Thymus (tissue), 14 donors: ENCODE measurements at places on chromosomes 6 and 20. TPM values are rescaled to one million over a fixed set of nuclear protein-coding genes. Genes with fewer than 3 reads are reported as not detected.
A peak's percentile ranks its signal among the peaks of the same experiment; 100 is the strongest.

The RSPO4 gene
- not detected for total RNA-seq

The DEFB126 gene
- total RNA-seq, result not detected

The CTAGE9 gene
- total RNA-seq, result not detected

The ABCC10 gene
- total RNA-seq, result 8.9 TPM

The TAGAP gene
- 22.3 TPM for total RNA-seq

The GLP1R gene
- total RNA-seq, result under 0.01 TPM

The ASXL1 gene
- total RNA-seq, result 34.8 TPM

The MSH5 gene
- 8.4 TPM for total RNA-seq

The SLC22A3 gene
- total RNA-seq, result 0.28 TPM

- H3K27me3 ChIP-seq, result no peaks in the 10 kb centered on the region
- H3K4me3 ChIP-seq, result no peak overlapping the region
- no peaks in the 10 kb centered on the region for H3K4me1 ChIP-seq
Observed at GRCh38 chr6:44084231-44085014, 42.8 kb downstream of the MRPL14 start.

- no peaks in the 10 kb centered on the region for H3K4me1 ChIP-seq
- no peaks in the 10 kb centered on the region for H3K36me3 ChIP-seq
- DNase-seq, result no peak
- no peak overlapping the region for H3K4me3 ChIP-seq
- no peak overlapping the region for H3K27ac ChIP-seq
- no peaks in the 10 kb centered on the region for H3K27me3 ChIP-seq
Observed at GRCh38 chr6:68082086-68082485, 553.0 kb upstream of the ADGRB3 start.

DNA sequence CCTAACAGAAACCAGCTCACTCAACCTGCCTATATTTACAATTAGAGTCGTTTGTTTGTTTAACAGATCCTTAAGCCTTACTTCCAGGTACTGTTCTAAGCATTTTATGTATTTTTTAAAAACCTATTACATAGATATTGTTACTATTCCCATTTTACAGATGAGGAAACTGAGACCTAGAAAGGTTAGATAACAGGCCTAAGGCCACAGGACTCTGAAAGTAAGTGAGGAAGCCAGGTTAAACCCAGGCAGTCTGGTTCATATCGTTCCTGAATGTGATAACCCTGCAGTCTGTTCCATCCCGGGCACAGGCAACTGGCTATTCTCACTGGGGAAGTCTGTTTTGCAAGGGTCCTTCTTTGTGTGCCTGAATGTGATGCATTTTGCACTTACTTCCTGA, 322.2 kb downstream of the FARS2 start:
- H3K27me3 ChIP-seq, result no peaks in the 10 kb centered on the region
- no peak for DNase-seq
- H3K27ac ChIP-seq, result no peak overlapping the region
- peaks cover 14% of the 10 kb centered on the region for H3K4me1 ChIP-seq
- no peak overlapping the region for H3K4me3 ChIP-seq
- H3K36me3 ChIP-seq, result no peaks in the 10 kb centered on the region

GRCh38 chr6:45727228-45727627, 288.4 kb downstream of the CLIC5 start:
- H3K36me3 ChIP-seq, result no peaks in the 10 kb centered on the region
- H3K27me3 ChIP-seq, result no peaks in the 10 kb centered on the region
- H3K27ac ChIP-seq, result no peak overlapping the region
- no peak for DNase-seq
- H3K4me3 ChIP-seq, result no peak overlapping the region

DNA sequence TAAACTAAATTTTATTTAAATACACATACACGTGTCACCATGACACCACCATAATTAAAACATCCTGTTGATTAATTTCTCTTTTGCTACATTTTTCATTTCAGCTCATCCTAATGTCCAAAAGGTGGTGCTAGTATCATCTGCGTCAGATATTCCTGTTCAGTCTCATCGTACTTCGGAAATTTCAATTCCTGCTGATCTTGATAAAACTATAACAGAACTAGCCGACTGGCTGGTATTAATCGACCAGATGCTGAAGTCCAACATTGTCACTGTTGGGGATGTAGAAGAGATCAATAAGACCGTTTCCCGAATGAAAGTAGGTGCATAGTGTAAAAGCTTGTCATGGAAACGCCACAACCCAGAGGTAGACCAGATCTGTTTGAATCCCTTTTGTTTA, 263.4 kb downstream of the UTRN start:
- H3K4me3 ChIP-seq, result no peak overlapping the region
- peaks cover 3% of the 10 kb centered on the region for H3K36me3 ChIP-seq
- H3K27me3 ChIP-seq, result no peaks in the 10 kb centered on the region
- H3K4me1 ChIP-seq, result no peaks in the 10 kb centered on the region
- no peak for DNase-seq

DNA sequence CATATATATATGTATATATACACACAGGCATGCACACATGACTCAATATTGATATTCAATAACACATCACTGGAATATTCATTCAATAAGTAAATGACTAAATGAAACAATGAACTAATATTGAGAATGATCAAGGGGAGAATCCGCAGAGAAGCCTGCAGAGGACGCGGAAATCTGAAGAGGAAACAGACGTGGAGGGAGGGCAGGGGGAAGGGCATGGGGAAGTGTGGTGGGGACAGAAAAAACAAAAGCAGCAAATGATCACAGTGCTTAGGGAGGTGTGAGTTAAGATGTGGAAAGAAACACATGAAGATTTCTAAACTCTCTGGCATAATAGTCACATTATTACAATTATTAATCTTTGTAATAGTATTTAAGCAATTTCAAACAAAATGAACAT, 14.5 kb downstream of the PERP start:
- H3K4me1 ChIP-seq, result no peaks in the 10 kb centered on the region
- no peak for DNase-seq
- no peaks in the 10 kb centered on the region for H3K27me3 ChIP-seq
- H3K36me3 ChIP-seq, result no peaks in the 10 kb centered on the region

DNA sequence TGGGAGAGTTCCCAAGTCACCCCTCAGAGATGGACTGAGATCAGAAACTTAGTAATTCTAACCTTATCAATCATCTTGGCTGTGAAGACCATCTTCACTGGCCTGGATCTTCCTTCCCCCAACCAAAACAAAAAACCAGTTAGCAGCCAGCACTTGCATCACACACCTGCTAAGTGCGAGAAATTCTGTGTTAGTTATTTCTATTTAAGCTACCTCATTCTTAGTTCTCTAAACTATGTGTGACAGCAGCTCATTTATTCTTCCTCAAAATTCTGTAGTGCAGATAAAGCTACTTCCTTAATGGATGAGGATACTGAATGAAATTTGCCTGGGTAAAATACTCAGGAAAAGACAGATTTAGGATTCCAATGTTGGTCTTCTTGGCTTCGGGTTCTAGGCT, 18.2 kb upstream of the TAGAP start:
- no peaks in the 10 kb centered on the region for H3K36me3 ChIP-seq
- H3K27ac ChIP-seq, result peak overlapping the region; percentile 99
- H3K27me3 ChIP-seq, result no peaks in the 10 kb centered on the region
- no peak overlapping the region for H3K4me3 ChIP-seq
- no peak for DNase-seq
- peaks cover 61% of the 10 kb centered on the region for H3K4me1 ChIP-seq

DNA sequence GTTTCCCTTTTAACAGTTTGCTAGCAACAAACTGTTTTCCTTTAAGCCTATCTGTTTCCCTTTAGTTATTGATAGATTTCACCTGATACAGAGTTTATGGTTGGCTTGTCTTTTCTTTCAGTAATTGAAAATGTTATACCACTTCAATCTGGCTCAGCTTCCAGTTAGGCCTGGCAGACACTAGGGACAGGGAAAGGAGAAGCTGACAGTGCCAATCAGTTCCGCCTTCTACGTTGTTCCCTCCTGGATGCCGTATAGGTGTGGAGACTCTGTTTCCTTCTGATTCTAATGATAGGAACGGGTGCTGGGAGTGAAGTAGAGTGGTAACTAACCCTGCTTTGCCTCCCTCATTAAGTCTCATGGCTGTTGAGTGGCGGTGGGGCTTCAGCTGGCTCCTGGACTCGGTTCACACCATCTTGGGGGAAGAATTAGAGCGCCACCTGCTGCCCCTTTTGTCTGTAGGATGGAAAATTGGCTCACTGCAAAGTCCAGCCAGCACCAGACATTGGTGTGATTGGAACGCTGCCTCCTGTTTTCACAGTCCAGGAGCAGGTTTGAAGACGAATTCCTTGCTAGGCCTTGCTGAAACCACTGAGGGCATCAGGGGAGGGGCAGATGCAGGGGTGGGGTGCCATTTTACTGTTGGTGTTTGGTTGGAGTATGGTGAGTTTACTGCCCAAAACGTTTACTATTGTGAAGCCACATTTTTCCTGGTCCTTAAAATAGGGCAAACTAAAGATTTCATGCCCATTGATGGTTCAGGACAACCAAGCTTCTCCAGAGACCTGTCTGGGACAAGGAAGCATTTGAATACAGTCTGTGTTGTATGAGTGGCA, 1729.5 kb downstream of the GRIK2 start:
- no peaks in the 10 kb centered on the region for H3K36me3 ChIP-seq
- DNase-seq, result peak; percentile 2
- H3K4me3 ChIP-seq, result no peak overlapping the region
- no peaks in the 10 kb centered on the region for H3K4me1 ChIP-seq

DNA sequence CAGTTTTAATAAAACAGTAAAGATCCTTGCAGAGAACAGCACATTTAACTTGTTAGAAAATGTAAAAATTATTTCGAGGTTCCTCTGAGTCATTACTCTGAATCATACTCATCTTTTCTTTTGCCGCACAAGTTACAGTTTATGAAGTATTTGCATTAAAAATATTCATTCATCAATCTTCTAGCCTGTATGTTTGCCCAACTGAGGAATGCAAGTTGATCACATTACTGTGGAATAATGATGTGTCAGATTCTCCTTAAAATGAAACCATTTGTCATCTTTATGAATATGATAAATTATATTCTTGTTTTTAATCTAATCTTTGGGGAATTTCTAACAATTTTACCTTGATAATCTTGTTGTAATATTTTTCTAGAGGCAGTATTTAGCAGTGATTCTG, 340.4 kb upstream of the OPRM1 start:
- no peak overlapping the region for H3K27ac ChIP-seq
- DNase-seq, result no peak
- H3K4me1 ChIP-seq, result no peaks in the 10 kb centered on the region
- no peak overlapping the region for H3K4me3 ChIP-seq
- H3K36me3 ChIP-seq, result no peaks in the 10 kb centered on the region

DNA sequence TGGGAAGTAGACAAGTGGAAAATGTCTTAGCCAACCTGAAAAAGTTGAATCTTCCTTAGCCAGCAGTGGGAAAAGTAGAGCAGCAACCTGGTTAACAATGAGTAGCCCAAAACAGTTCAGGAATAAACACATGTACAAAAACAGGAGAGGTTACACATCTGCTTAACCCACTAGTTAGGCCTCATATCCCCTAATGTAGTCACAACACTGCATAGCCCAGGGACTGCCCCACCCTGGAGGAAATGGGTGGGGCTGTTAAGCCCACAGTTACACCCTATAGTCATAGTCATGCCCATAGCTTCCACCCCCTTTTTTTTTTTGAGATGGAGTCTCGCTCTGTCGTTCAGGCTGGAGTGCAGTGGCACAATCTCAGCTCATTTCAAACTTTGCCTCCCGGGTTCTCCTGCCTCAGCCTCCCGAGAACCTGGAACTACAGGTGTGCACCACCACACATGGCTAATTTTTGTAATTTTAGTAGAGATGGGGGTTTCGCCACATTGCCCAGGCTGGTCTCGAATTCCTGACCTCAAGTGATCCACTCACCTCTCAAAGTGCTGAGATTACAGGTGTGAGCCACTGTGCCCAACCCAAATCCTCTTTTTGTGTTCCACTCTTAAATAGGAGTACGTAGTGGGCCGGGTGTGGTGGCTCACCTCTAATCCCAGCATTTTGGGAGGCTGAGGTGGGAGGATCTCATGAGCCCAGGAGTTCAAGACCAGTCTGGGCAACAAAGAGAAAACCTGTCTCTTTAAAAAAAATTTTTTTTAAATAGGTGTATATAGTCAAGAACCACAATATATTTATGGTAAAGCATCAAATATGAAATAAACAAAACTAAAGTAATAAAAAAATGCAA, 24.5 kb downstream of the ILRUN start:
- H3K27ac ChIP-seq, result peak overlapping the region; percentile 51
- no peak overlapping the region for H3K4me3 ChIP-seq
- H3K27me3 ChIP-seq, result no peaks in the 10 kb centered on the region
- peaks cover 6% of the 10 kb centered on the region for H3K4me1 ChIP-seq

DNA sequence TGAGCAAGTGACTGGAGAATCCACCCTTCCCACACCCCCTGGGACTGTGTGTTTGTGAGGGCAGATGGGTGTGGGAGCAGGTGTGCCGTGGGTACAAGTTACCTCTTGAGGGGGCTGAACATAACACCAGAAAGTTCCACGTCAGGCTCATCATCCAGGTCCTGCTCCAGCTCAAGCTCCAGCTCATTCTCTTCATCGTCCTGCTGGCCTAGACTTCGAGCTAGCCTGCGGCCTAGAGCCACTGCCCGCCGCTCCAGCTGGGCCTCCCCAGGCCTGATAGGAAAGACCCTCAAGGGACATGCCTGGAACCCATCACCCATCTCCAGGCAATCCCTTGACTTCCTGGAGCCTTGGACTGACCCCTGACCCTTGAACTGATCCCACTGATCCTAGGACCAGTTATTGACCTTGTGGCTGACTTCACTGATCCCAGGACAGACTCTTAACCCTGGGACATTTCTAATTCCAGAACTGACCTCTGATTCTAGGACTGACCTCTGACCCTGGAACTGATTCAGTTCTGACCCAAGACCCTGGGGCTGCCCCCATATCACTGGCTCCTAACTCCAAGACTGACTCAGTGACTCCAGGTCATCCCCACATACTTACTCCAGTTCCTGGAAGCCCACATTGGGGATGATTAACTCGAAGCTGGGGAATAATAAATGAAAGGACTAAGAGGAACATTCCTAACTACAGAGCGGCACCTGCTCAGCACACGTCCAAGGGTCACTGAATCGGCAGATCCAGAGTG, 11.8 kb upstream of the SPAG4 start:
- peaks cover 14% of the 10 kb centered on the region for H3K4me1 ChIP-seq
- no peak overlapping the region for H3K4me3 ChIP-seq
- H3K36me3 ChIP-seq, result no peaks in the 10 kb centered on the region
- H3K27me3 ChIP-seq, result peaks cover 57% of the 10 kb centered on the region
- no peak for DNase-seq
- no peak overlapping the region for H3K27ac ChIP-seq

DNA sequence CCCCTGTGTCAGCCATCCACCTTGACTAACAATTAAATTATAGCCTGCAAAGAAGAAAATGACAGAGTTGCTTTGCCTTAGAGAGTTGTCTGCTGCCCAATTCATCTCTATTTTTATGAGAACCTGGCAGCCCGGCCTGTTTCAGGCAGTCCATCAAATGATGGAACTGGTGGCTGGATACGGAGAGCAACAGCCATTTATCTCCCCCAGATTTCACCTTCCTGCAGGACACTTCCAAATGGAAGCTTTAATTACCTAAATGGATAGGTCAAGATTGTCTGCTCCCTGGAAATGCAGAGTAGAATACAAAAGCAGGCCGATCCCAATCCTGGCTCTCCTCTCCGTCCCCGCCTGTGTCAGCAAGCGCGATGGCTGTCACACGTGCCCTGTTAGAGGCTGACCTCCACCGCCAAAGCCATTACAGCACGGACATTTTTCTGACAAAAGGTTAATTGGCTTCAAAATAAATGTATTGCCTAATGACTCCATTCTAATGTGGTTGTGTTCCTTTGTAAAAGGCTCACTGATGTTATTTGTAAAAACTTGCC, 86.7 kb downstream of the PACRG start:
- H3K36me3 ChIP-seq, result no peaks in the 10 kb centered on the region
- H3K4me1 ChIP-seq, result no peaks in the 10 kb centered on the region
- no peak for DNase-seq
- no peaks in the 10 kb centered on the region for H3K27me3 ChIP-seq
- no peak overlapping the region for H3K4me3 ChIP-seq

- no peak overlapping the region for H3K4me3 ChIP-seq
- DNase-seq, result no peak
- H3K4me1 ChIP-seq, result peaks cover 4% of the 10 kb centered on the region
- no peak overlapping the region for H3K27ac ChIP-seq
- no peaks in the 10 kb centered on the region for H3K27me3 ChIP-seq
Observed at GRCh38 chr6:5785249-5785648, 221.5 kb downstream of the NRN1 start.
